ENCODE measurements at places on chromosomes 16 and 17.

DNA sequence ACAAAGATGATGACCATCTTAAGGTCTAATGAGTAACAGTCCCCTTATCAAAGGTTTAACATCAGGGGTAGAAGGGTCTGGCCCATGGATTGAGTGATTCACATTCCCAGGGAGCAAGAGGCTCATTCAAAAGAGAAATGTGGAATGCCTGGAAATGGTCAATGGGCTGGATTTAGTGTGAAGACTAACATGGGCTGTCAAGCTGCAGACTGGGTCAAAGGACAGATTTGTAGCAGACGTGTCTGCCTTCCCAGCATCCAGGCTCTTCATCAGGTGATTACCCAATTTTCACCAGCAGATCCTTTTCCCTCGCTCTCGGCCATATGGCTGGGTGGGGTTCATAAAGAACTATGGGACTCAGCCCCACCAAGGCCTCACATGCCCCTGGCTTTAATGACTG is 26.8 kb downstream of the DCUN1D3 start:
- DNase-seq, result no peak

GRCh38 chr17:742147-742793 is 9.8 kb downstream of the GEMIN4 start:
- DNase-seq, result no peak

DNA sequence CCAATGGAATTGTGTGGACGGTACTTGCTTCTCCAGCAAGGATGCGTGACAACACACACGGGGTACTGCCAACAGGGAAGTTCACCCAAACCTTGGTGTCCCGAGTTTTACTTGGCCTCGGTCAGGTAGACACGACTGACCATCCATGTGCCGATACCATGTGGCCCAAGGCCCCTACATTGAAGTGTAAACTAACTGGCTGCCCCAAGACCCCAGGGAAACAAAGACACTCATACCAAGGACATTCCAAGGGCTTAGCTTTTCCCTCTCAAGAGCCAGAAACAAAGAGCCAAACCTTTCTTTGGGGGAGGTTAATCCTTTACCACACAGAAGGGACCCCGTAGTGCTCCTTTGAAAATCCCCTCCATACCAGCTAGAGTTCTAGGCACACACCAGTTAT is 215.9 kb upstream of the TNRC6C start:
- DNase-seq, result no peak

GRCh38 chr17:73493956-73494926 is 150.0 kb downstream of the SDK2 start:
- DNase-seq, result no peak

DNA sequence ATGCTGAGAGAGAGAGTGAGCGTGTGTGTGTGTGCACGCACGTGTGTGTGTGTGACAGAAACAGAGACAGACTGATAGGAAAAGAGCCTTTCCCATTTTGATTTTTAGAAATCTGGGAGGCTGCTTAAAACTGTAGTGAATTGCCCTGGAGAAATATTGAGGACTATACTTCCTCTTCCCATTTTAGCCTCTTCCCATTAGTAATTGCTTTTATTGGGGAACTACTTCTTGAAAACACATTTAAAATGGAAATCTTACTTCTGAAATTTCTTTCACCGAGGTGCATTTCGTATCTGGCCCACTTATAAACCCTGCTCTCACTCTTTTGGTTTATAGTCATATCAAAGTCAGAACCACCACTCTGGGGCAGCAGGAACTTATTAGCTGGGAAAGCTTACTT is 47.1 kb downstream of the NUP93 start:
- no peak for DNase-seq

DNA sequence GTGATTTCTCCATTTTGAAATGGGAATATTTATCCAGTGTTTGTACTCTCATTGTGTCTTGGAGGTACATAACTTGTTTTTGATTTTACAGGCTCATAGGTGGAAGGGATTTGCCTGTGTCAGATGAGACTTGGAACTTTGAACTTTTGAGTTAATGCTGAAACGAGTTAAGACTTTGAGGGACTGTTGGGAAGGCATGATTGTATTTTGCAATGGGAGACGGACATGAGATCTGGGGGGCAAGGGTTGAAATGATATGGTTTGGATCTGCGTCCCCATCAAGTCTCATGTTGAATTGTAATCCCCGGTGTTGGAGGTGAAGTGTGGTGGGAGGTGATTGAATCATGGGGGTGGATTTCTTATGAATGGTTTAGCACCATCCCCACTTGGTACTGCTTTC is 21.8 kb downstream of the PRDM7 start:
- no peak for DNase-seq
